AG09309 (cell line): ENCODE measurements at places on chromosomes 5 and 9.

- DNase-seq = no peak
Observed at GRCh38 chr5:146662229-146662628, 146.2 kb upstream of the GPR151 start.

GRCh38 chr5:85108471-85108870 is 723.8 kb upstream of the EDIL3 start:
- no peak for DNase-seq

DNA sequence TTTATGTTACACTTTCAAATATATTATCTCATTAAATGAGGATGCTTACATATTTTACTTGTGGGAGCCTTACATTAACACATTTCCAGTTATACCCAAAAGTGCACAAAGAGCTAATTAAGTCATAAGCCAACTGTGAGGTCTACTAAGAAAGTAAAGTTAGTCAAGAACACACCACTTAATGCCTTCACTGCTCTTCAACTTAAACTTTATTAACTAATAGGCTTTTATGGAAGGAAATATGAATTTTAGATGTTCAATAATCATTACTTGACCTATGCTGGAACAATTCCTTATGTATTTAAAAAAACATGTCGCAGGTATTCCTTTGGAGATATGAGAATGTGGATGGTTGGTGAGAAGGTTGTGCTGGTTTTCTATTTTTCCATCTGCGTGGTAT is 3.4 kb downstream of the ST8SIA4 start:
- DNase-seq = no peak

DNA sequence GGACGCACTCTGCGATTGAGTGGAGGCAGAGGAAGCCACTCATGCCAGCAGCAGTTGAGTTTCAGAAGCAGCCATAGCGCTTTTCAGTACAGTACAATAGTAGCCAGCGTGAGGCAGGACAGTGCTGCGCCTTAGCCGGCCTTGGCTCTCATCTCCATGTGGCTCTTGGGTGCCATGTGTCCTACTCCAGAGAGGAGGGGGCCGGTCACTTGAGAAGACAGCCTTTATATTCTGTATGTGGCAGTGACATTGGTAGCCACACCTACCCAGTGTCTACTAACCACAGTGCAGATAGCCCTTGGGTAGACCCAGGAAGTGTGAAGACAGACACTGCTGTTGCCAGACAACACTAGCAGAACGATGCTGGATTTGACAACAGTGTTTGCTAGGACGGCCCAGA is 42.3 kb downstream of the FAM78A start:
- no peak for DNase-seq

DNA sequence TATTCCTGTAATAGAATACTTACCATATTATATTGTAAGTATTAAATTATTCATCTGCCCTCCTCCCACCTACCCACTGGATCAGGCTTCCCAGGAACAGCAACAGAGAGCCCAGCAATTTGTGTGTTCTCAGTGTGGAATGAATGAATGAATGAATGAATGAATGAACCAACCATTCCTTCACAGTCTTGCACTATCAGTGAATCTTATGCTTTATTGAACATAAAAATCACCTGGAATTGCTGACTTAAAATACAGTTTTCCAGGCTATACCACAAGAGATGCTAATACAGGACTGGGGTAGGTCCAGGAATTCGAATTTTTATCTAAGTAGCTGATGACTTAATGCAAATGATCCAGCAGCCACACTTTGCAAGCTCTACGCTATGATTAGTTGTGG is 51.6 kb downstream of the DOCK8 start:
- no peak for DNase-seq

DNA sequence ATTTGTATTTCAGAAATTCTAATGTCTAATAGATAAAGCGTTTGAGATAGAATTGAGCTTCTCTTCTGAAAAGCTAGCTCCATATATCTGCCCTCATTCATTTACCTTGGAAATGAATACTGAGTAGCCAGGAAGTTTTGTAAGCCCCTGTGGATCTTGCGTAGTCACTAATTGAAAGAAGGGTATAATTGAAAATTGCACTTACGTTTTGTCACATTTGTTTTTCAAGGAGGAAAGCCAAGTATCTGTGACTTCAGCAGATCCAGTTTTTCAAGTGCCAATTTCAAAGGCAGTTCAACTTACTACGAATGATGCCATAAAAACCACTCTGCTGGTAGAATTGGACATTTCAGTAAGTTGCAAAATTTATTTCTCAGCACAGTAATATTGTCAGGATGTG is 14.0 kb downstream of the MTRR start:
- no peak for DNase-seq

DNA sequence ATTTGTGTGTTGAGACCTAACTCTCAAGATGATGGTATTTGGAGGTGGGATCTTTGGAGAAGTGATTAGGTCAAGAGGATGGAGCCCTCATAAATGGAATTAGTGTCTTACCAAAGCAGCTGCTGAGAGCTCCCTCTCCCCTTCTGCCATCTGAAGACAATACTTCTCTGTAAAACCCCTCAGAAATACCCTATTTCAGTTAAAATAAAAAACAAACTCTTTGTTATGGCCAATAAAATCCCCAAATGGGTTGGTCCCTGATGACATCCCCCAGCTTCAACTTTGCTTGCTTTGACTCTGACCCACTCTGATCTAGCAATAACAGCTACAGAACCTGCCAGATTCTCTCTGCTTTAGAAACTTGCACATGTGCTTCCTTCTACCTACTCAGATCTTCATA is 100.9 kb downstream of the SNCAIP start:
- DNase-seq = no peak

- DNase-seq = peak; percentile 90
Observed at GRCh38 chr9:109817846-109818472, 38.0 kb downstream of the PALM2AKAP2 start.

DNA sequence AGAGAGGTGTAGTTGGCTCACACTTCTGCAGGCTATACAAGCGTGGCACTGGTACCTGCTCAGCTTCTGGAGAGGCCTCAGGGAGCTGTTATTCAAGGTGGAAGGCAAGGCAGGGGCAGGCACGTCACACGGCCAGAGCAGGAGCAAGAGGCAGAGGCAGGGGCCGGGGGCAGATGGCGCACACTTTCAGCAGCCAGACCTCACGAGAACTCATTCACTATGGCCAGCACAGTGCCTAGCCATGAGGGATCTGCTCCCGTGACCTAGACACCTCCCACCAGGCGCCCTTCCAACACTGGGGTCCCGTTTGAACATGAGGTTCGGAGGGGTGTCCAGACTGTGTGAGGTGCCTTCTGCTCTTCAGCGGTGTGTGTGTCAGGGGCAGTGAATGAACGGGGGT is 71.0 kb upstream of the FCN1 start:
- no peak for DNase-seq

DNA sequence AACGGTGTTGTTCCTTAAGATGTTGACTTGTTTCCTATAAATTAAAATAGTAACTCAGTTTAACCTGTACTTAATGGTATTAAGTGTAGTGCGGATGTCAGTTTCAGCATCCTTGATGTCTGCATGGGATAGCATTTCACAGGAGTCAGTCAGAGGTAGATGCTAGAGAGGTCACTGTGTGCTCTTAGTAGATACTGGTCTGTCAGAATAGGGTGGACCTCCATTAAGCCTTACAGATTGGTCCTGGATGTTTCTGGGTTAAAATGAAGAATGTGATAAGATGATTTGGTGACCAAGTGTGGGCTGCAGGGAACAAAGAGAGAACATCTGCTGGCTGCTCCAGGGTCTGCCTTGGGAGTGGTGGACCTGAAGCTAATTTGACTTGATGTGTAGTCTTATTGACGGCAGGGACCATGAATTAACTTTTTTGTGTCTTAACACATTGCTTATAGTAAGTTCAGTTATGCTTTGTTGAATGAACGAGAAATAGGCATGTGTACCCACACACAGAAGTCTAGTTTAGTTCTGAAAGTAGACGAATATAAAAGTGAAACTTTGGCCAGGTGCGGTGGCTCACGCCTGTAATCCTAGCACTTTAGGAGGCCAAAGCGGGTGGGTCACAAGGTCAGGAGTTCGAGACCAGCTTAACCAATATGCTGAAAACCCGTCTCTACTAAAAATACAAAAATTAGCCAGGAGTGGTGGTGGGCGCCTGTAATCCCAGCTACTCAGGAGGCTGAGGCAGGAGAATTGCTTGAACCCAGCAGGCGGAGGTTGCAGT is 12.5 kb downstream of the RAB24 start:
- no peak for DNase-seq

DNA sequence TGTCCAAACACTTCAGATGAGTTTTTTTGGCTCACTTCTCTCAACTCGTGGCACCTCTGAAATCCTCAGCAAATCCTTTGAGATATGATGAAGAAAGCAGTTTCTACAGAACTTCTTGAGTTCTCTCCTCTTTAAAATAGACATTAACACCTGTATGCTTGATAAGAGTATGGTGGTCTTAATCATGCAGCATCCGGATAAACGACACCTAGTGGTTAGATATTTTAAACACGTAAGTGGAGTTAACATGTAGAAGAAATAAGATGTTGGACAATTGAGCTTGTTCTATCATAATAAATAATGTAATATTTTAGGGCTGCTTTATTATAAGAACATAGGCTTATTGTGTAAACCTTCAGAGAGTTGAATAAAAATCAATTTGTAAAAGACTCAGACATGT is 324.8 kb downstream of the CYLC2 start:
- DNase-seq = no peak

GRCh38 chr5:36682499-36682898 is 76.1 kb downstream of the SLC1A3 start:
- DNase-seq = no peak

DNA sequence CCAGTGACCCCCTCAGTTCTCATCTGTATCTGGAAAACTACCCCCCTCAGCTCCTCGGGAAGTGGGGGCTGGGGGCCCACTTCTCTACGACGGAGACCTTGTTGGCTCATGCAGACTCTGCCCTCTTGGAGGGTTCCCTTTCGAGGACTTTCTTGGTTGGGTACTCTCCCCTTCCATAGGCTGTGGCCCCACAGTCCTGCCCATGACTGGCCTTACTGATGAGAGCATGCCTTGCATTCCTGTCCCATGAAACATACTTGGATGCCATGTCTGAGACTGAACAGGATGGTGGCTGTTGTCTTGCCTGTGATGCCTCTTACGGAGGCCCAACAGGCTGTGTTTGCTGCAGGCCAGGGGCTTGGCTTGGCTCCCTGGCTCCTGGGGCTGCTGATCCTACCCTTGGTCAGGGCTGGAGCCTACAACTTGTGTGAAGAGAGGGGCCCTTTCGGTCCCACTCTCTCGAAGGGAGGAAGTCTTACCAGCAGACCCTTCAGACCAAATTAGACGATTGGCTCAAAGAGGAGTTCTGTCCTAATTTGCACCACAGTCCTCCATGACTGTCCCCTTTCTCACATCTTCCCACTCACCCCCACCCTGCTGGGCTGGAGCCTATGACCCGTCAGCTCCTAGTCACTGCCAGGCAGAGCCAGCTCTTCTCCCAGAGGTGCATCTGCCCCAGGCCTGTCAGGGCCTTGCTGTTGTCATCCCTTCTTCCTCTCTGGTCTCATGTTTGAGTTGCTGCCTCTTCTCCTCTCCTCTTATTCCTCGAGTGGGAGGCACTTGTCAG is 109.9 kb downstream of the CACNA1B start:
- DNase-seq = no peak

DNA sequence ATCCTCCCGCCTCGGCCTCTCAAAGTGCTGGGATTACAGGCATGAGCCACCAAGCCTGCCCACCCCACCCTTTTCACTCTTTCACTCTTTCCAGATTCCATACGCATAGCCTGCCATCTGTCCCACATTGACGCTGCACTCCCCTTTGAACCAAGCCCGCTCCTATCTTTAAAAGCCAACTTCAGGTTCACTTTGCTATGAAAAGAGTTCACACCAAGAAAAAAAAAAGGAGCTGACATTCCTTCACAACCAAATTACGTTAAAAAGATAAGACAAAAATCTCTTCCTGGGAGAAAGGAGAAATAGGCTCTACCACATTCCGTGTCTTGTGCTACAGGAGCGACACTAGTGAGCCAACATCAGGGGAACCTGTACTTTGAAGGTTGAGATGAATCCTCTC is 41.5 kb downstream of the DMRT1 start:
- no peak for DNase-seq

DNA sequence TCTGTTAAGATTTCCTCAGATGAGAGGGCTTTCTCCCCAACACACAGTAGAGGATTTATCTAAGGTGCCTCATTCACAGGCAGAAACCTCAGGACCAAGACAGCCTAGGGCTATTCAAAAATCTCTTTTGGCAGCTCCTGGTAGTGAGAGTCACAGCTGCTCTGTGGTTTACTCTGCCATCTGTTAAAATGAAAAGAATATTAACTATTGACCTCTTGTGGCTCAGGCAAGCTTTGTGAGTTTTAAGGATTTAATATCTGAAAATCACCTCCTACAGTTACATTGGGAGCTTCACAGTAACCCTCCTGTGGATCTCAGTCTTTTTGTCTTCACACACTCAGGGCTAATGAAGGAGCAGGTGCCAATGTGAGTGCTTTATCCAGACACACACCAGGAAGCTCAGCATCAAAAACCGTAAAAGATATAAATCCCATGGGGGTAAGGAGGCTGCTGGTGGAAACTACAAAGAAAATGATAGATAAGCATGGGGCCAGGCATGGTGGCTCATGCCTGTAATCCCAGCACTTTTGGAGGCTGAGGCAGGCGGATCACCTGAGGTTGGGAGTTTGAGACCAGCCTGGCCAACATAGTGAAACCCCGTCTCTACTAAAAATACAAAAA is 29.7 kb downstream of the PPP1R2B start:
- no peak for DNase-seq

DNA sequence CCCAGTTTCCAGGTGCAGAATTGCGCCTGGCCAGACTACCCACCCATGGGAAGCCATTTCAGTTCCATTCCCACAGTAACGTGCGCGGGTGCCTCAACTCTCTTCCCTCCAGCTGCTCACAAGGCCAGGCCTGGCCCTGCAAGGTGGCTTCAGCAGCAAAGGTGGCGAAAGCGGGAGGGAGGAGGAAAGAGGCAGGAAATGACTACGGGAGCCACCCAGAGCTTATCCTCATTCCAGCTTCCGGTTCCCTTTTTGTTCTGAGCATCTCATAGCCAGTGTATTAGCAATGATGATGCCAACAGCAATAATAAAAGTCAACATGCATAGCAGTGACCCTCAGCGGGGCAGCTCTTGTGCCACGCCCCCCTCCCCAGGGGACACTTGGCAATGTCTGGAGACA is 101.5 kb upstream of the BOD1 start:
- no peak for DNase-seq

- no peak for DNase-seq
Observed at GRCh38 chr9:82299870-82300269, 311.3 kb downstream of the SPATA31D1 start.

- peak; percentile 81 for DNase-seq
Observed at GRCh38 chr9:14366076-14366475, 52.1 kb upstream of the NFIB start.

DNA sequence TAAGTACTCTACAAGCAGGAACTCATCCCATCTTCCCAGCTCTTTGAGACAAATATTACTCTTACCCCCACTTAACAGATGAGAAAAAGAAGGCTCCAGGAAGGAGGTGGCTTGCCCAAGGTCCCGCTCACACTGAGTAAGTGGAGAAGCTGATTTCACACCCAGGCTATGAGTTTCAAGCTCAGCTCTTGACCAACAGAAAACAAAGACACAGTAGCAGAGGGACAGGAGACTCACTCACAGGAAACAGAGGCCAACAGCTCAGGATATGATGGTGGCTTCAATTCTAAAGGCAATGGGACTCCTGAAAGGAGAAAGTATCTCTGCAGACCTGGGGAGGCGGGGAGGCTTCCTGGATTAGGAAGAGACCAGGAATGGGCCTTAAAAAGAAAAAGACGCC is 6.7 kb upstream of the TCF7 start:
- no peak for DNase-seq
